ENCODE measurements at places on chromosomes 4 and X.

- no peak for DNase-seq
Observed at GRCh38 chr4:89724716-89725115, 112.2 kb downstream of the SNCA start.

DNA sequence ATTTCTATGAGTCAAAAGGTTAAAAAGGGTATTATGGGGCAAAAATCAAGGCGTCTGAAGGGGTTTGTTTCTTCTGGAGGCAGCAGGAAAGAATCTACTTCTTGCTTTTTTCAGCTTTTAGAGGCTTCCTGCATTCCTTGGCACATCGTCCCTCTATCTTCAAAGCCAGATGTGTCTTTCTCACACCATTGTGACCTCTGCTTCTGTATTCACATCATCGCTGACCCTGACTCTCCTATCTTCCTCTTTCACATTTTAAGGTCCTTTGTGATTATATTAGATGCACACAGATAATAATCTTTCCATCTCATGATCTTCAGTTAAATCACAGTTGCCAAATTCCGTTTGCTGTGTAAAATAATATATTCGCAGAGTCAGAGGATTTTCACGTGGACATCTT, 112.7 kb downstream of the PPP4R3C start:
- no peak for DNase-seq

DNA sequence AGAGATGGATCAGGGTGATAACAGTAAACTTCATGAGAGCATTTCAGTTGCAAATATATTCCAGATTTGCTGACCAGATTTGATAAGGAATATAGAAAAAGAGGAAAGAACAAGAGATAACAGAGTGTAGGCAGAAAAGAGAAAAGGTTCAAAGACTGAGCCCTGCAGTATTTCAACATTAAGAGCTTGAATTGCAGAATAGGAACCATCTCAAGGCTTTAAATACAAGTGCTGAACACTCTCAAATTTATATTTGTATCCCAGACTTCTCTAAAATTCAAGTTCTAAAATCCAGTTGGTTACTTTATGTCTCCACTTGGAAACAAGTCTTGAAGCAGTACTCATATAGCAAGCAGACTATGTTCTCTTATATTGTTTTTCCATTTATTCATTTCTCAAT, 9.7 kb upstream of the MYOZ2 start:
- DNase-seq, result no peak

DNA sequence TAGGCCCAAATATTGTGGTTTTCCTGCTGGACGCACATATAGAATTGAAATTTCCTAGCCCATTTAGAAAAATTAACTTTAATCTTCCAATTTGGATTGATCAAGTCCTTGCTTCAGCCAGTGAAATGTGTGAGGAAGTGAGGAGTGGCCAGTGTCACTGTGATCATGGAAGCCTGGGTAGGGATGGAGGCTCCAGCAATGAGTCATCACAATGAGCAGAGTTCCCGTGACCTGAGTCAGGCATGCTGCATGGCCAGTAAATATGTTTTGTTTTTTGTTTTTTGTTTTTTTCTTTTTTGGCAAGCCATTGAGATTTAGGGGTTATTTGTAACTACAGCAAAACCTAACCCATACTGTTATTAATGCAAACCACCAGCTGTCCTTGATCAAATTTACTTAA, 52.1 kb downstream of the IDS start:
- no peak for DNase-seq

GRCh38 chrX:2799369-2799768, 29.4 kb upstream of the GYG2 start:
- no peak for DNase-seq

GRCh38 chr4:8763966-8764901, 107.4 kb downstream of the HMX1 start:
- no peak for DNase-seq

DNA sequence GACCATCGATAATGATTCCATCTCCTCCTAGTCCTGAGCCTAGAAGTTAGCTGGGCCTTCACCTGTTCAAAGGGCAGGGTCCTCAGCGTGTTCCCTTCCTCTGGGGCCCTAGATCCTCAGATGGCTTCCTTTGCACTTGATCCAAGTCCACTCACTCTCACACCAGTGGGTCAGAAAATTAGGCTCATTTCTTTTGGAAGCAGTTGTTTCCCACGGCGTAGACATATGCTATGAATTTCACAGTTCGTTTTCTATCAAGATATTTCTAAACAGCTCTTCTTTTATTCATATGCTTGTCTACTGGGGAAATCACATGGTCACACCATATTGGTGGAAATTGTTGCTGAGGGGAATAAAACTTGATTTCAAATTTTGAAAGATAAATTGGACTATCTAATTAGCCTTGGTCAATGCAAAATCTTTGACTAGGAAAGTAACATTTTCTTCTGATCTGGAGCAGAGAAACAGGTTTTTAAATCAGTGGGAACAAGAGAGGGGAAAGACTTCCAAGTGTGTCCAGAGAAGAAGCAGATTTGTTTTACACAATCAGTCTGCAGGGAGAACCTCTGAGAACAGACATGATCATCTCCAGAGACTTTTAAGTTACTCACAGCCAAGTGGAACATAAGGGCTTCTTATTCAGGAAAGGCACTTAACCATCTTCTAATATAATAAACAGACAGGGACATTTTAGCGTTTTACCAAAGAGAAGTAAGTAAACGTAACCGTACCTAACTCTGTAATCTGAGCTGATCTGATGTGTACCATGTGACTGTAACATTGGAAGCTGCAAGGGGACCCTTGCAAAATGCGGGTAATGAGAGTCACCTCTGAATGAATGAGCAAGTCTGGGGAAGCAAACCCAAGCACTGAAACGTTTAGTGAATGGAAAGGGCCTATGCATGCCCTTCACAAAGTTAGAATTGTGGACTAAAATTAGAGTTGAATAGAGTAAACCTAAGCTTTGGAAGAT, 455.7 kb upstream of the FAT1 start:
- DNase-seq, result no peak

DNA sequence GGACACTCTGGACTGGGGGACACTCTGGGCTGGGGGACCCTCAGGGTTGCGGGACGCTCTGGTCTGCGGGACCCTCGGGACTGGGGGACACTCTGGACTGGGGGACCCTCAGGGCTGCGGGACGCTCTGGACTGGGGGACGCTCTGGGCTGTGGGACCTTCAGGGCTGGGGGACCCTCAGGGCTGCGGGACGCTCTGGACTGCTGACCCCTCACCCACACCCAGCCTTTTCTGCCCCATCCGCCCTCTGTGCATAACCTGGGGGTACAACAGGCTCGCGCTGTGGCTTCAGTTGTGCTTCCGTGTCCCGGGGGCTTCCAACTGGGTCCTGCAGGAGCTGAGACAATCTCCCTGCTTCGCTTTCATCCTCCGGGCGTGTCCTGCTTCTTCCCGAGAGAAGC, 766.0 kb downstream of the TRIML1 start:
- no peak for DNase-seq

DNA sequence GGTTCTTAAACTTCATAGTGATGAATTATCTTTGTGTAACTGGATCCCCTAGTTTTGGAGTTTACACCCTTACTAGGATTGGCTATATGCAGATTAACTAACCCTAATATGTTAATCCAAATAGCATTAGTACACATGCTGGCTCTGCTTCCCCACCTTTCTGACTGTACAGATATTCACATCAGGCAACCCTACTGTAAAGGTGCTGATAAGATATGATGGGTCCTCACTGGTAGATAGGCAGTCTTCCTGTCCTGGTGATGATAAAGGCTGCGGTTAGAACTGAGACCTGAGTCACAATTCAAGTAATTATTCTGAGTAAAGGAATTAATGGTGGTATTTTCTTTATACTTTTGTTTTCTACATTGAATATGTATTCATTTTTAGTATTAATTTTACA, 118.6 kb downstream of the COL4A5 start:
- no peak for DNase-seq

DNA sequence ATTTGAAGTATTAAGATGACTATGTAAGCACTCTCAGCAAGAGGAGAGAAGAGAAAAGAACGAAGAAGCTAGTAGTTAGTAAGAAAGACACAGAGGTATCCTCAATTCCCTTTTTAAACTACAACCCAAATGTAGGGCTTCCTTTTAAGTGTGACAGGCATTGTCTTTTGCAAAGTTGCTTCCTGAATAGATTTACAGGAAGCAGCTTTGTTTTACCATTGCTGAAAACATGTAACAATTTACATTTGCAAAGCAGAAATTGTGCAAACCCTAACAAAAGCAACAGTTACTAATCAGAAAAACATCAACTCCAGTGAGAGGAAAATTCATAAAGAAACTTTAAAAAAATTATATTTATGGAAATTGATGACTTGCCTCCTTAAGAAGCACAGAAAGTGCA, 96.4 kb downstream of the FAM13A start:
- no peak for DNase-seq

GRCh38 chr4:104490770-104491480, 3.8 kb downstream of the CXXC4 start:
- peak; percentile 66 for DNase-seq

DNA sequence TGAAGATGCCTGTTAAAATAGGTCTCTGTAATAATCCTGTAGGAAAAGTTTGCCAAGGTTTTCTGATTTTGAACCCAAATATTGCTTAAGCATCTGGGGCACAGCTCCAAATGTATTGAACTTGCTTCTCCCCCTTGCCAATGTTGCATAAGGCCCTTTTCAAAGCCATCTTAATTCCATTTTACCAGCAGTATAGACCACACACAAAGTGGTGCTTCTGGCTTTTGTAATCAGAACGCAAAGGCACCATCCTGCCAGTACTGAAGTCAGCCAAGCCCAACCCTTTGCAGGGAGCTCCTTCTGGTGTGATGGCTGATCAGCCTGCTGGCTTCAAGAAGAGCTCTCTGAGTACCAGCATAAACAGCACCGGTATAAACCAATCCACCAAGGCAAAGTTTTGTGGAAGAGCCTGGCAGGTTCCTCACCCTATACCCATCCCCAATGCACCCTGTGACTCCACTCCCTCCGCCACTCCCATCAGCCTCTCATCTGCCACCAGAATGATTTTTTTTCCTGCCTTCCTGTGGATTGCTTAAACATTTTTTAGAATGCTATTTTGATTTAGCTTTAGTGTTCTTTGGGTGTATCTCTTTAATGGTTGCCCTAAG, 39.2 kb upstream of the USP9X start:
- no peak for DNase-seq

- no peak for DNase-seq
Observed at GRCh38 chrX:39619182-39620009, 478.4 kb downstream of the BCOR start.
